Hematopoietic multipotent progenitor cell treated with erythropoietin and hydrocortisone succinate and interleukin-3 and kit ligand, for 4 days (in vitro differentiated cells): ENCODE measurements at places on chromosomes 11 and 22.

DNA sequence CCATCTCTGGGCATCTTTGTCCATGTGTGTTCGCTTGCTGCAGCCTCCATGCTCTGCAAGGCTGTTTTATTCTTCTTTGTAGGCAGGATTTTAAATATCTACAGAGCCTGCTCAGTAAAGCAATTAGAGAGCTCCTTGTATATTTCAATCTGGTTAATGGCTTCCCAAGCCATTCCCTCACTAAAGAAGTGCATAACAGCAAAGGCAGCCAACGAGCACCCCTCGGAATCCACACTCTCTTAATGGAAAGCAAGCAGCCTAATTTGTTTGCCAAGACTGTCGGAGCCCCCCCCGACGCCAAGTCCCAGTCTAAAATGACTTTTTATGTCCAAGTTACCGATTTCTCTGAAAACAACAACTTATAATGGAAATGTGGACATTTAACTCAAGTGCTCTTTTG is 123.6 kb downstream of the ARL14EP start:
- DNase-seq = no peak

DNA sequence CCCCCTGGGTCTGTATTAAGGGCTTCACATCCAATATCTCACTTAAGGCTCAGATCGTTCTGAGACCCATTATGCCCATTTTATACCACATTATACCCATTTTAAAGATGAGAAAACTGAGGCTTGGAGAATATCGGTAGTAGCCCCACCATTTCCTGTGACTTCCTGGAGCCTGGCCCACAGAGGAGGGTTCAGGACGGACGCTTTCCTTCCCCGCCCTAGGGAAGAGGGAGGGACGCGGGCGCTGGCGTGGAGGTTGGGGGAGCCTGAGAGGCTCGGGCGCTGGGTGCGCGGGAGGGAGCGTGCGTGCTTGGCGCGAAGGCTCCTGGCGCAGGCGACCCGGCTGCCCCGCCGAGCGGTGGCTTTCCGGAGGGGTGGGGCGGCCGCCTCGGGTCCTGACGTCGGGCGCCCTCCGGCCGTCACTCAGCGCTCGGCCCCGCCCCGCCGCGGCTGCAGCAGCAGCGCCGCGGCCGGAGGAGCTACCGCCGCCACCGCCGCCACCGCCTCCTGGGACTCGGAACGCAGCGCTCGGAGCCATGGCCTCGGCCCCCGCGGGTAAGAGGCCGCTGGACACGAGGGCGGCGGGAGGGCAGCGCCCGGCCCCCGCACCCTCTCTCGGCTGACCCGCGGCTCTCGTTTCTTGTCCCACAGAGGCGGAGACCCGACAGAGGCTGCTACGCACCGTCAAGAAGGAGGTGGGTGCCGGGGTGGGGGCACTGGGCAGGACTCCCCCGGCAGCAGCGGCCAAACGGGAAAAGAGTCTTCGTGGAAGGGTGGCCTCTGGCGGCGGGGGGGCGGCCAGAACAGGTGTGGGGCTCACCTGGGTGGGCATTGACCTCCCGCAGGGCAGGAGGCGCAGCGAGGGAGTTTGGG is at the start of gene SGSM1:
Gene SGSM1 (plus strand): TSS at position 422 of the 873 bp plus-strand sequence. CDS start 115 bp downstream, at position 537.
- peak; percentile 92 for DNase-seq

GRCh38 chr11:24375931-24376330 is 120.9 kb upstream of the LUZP2 start:
- no peak for DNase-seq

DNA sequence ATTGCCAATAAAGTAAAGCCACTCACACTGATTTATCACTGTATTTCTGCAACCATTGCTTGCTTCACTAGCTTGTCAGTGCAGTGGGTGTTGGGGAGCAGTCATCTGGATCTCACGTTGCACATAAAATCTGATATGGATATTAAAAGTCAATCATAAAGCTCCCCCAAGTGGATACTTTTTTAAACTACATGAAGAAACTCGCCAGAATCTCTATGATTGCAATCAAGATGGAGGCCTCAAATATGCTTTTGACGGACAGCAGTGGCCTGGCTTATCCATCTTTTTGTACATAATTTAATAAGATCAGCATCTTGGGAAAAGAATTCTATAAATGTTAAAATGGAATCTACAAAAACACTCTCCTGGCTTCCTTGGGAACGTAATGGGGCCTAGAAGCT is 137.7 kb downstream of the WT1 start:
- peak; percentile 70 for DNase-seq

GRCh38 chr22:43897751-43898261 is 6.0 kb upstream of the PNPLA5 start:
- DNase-seq = no peak

DNA sequence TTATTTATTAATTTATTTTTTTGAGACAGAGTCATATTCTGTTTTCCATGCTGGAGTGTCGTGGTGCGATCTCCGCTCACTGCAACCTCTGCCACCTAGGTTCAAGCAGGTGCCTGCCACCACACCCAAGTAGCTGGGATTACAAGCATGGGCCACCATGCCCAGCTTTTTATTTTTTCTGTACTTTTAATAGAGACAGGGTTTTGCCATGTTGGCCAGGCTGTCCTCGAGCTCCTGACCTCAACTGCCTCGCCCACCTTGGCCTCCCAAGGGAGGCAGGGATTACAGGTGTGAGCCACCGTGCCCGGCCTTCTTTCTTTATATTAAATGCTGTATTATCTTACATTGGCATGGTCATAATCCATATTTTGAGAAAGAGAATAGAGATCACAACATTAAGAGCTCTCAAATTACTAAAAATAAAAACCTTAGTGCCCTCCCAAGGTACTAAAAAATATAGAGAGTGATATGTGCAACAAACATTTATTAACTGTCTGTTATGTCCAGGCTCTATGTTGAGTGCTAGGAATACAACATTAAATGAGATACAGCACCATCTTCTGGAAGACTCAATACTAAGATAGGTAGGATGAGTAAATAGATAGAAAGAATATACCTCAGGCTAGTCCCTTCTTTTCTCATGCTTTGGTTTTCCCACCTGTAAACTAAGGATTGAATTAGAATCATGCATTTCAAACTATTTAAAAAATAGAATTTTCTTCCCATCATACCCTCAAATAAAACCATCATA is 84.1 kb downstream of the BBOX1 start:
- DNase-seq = no peak

- peak; percentile 64 for DNase-seq
Measured at GRCh38 chr11:122656073-122656630, 630 bp downstream of the UBASH3B start.

DNA sequence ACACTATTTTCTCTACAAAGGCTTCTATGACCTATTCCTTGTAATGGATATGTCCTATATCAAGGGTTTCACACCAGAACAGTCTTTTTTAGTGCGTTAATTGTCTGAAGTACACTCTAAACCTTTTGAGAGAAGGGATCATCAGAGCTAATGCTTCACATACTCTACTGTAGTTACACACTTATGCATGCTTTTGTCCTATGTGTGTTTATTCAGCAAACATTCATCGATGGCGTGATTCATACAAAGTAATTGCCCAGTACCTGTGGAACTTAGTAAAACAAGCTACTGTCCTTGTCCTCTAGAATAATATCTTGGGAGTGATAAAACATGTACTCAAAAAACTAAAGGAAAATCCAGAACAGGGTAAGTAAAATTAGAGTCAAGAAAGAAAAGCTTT is 139.2 kb downstream of the GUCY1A2 start:
- DNase-seq = no peak

DNA sequence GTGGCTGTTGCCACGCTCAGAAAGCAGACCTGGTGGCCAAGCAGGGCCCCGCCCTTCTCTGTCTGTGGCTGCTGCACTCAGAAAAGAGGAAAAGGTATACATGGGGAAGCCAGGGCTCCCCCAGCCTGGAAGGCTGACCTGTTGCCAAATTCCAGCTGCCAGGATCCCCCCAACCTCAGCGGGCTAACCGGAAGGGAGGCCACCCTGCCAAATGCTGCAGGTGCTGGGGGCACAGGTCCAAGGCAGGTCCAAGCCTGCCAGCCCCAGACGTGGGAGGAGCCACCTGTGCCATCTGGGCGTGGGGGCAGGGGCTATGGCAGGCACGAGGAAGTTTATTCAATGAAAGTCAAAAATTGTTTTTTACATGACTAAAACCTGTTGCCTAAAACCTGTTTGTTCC is 2.6 kb downstream of the NPTXR start:
- DNase-seq = no peak

DNA sequence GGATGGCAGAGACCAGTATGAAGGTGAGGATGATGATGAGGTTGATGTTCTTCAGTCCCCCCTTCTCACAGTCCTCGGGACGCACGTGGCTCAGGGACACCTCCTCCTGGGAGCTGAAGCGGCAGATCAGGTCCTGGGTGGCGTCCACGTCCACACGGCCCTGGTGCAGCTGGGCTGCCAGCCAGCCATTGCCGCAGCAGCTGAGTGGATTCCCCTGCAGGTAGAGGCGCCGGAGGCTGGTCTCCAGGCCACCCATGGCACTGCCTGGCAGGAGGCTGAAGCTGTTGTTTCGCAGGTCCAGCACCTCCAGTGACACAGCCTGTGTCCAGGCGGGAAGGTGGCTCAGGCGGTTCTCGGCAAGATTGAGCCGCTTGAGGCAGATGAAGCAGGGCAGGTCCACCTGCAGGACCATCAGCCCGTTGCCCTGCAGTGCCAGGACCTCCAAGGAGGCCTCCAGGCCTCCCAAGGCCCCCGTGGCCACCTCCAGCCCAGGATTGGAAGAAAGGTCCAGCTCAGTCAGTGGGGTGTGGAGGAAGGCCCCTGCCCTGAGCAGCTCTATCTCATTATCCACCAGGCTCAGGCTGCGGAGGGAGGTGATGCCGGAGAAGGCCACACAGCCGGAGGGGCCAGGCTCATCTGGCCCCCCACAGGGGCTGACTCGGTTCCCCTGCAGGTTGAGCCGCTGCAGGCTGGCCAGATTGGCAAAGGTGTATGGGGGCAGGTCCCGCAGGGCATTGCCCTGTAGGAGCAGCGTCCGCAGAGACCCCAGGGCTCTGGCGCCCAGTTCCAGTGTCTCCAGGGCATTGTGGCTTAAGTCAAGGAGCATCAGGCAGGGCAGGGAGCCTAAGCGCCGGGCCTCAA is 10.6 kb downstream of the LRRC32 start:
- no peak for DNase-seq

DNA sequence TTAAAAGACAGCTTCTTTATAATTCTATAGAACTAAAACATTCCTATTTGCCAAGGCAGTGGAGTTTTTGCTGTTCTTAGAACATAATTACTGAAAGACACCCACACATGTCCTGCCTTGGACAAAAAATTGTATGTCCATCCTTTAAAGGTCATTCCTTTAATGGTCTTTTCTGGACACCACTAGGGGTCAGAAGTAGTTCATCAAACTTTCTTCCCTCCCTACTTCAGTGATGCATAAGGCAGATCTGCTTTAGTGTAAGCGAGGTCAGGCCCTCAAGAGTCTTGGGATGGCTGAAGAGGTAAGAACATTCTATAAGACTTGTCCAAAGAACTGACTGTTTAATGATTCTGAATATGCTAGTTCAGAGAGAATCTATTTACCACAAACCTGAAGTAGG is 4.3 kb upstream of the OR51V1 start:
- DNase-seq = peak; percentile 94

DNA sequence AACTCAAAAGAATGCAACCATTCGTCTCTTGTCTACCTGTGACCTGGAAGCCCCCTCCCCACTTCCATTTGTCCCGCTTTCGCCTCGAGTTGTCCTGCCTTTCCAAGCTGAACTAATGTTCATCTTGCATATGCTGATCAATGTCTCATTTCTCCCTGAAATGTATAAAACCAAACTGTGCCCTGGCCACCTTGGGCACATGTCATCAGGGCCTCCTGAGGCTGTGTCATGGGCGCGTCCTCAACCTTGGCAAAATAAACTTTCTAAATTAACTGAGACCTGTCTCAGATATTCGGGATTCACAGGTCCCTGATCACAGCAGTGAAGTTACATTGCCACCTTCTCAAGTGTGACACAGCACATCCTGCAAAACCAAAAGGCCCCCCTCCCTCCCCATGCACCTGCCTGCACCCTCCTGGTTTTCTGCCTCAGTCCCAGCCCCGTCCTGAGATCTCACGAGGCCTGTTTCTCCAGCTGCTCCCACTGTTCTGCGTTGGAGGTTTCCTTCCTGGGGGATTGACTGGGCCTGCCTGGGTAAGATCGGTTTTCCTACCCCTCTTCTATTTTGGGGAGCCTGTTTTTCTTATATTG is 1328.7 kb downstream of the TBC1D22A start:
- no peak for DNase-seq
